ENCODE measurements at places on chromosomes 2 and 18. TPM values are rescaled to one million over a fixed set of nuclear protein-coding genes. Genes with fewer than 3 reads are reported as not detected.

C2orf78 gene
- not detected for total RNA-seq

GRCh38 chr18:50127516-50128210 lies 67.3 kb downstream of the MYO5B start:
- no peak for DNase-seq

- DNase-seq = no peak
Measured at GRCh38 chr18:3409811-3410210, 40.2 kb upstream of the TGIF1 start.

DNA sequence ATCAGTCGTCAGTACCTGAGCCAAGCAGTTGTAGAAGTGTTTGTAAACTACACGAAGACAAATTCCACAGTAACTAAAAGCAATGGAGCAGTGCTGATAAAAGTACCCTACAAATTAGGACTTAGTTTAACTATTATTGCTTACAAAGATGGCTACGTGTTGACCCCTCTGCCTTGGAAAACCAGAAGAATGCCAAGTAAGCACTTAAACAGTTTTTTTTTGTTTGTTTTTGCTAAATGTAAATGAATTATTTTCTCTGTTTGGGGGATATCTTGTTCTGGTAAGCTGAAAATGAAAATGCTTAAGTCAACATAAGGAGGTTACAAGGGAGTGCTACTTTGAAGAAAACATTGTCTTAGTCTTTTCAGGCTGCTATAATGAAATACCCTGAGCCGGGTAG lies 46.4 kb downstream of the FAM171B start:
- DNase-seq = no peak

- DNase-seq = no peak
Measured at GRCh38 chr2:235897992-235898391, 270.2 kb downstream of the GBX2 start.
